ENCODE measurements at places on chromosomes 6 and 20.

DNA sequence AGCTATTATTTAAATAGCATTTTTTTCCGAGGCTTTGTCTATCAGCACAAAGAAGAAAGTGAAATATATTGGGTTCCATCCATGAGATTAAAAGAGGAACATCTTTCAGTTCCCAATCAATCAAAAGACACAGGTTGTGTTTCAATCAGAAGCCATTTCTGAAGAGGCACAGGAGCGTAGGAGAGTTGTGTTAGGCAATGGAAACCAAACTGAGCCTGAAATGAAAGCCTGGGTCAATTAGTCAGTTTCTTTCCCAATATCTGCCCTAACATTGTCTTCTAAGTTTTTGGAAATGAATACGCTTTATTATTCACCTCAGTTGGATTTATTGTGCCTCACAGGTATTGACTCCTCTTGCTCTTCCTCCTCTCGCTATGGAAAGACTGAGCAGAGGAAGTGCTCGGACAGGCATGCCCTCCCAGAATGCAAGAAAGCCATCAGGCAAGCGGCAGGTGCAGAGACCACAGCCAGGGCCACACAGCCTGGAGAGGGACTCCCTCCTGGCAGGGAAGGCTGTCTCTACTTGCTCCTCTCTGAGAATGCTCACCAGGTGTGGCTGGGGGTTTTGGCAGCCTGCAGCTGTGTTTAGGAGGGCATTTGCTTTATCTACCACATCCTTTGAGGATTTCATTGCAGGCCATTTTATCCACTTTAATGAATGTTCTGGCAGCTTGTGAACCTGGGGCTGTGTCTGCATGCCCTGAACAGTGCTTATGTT lies 100.8 kb upstream of the NEDD9 start:
- no peak for DNase-seq

DNA sequence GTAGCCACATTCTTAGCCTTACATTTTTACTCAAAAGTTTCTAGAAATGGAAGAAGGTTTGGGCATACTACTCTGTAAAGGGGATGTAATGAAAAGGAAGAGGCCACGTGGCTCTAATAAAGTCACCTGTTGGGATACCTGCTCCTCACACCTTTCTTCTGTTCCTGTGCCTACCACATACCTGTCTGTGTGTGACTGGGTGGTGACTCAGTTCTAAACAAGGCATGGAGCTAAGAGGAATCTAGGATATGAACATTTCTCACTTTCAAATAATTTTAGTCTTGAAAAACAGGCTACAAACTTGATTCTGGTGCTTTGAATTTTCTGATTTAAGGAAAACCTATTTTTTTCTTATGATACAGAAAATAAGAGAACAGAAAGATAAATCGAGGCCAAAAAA lies 363.6 kb downstream of the RFPL4B start:
- DNase-seq = no peak

DNA sequence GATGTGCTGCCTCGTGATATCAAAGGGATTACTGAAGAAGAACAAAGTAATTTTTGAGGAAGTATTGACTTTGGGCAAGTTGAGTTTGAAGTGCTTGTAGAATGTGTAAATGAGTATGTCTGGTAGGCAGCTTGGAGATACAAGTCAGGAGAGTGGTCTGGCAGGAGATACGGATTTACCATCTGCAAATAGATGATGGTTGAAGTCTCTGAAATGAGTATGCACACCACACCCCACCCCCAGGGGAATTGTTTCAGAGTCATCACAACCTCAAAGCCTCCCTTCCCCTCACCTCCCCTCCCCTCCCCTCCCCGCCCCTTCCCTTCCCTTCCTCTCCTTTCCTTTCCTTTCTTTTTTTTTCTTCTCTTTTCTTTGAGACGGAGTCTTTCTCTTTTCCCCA lies 16.4 kb upstream of the MCUR1 start:
- DNase-seq = no peak

GRCh38 chr20:35318502-35319157 lies 26.4 kb upstream of the FAM83C start:
- no peak for DNase-seq

DNA sequence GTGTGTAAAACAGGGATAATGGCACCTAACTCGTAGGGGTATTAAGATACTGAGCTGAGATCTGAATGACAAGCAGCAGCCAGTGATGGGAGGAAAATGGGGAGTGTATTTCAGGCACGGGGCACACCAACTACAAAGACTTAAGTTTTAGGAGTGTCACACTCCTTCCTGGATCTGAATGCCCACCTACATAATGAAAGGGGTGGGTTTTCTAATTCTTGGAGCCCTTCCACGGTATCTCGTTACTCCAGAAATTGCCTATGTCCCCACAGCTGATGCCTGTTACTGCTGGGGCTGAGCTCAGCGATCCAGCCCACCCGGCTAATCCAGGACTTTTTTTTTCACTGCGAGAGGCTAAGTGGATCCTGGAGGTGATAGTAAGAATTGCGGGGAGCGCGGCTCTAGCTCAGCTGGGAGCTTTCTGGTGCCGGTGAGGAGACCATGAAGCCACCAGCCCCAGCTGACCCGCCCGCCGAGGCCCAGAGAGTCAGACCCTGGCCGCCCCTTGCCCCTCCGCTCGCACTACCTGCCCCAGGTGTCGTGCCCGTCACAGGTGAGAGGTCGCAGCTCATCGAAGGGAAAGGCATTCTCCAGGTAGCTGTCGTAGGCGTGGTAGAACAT lies 727 bp downstream of the EDEM2 start:
- no peak for DNase-seq

DNA sequence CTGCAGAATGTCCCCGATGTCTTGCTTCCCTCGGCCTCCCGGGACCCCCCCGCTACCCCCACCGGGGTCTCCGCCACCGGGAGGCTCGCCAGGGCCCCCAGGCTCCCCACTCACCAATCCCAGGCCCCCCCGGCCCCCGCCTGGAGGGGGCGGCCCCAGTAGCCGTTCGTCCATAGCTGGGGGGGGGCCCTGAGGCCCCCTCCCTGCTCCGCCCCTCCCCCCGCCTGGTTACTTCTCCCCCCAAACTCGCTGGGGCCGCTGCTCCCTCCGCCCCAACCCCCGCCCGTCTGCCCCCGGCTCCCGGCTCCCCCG lies 304 bp downstream of the PBX2 start:
- DNase-seq = no peak

DNA sequence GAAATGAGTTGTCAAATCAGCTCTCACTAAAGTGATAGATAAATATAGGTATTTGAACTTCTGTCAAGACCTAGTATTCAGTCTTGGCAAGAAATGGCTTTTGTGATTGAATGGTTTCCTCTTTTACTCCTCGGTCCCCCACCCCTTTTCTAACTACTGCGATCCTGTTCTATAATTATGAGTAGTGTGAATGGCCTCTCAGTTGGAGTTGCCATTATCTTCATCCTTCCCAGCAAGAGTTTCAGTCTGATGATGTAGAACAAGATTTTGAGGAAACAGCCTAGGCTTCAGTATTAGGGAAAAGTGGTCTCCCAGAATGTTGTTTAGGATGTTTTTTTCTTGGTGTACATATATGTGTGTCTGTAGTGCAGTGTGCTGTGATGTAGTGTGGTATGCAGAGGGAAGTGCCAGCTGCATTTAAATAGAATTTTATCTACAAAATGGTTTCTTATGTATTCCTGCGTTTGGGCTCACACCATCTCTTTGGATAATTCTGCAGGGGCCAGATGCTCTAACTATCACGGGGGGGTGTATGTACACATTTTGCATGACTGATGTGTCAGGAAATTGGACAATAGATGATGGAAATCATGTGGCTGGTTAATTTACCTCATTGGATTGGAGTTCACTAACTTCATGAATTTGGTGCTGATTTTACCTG lies 180.1 kb upstream of the MMS22L start:
- no peak for DNase-seq

DNA sequence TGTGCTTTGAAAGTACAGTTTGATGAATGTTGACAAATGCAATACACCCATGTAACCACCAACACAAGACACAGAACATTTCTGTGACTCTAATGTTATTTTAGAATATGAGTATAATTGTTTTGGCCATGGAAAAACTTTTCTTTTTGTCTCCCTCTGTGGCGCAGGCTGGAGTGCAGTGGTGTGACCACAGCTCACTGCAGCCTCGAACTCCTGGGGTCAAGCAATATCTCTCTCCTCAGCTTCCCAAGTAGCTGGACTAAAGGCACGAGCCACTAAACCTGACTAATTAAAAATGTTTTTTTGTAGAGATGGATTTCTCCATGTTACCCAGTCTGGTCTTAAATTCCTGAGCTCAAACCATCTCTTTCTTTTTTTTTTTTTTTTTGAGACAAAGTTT lies 20.3 kb upstream of the BCAS4 start:
- DNase-seq = no peak

DNA sequence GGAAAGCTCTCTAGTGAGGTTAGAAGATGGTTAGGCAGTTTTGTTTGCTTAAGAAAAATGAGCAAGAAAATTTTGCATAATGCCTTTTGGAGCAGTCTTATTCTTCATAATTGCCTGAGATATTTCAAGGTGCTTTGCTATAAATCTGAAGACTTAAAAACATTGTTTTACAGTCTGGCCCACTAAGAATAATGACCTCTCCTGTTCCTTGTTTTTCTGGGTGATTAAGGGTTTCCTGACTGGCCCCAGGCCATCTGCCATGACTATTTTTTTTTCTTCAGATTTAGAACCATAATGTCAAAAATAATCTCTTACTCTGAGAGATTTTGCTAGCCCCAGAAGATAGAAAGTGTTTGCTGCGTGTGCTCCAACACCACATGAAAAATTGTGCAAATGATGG lies 72.3 kb upstream of the CENPW start:
- DNase-seq = no peak

DNA sequence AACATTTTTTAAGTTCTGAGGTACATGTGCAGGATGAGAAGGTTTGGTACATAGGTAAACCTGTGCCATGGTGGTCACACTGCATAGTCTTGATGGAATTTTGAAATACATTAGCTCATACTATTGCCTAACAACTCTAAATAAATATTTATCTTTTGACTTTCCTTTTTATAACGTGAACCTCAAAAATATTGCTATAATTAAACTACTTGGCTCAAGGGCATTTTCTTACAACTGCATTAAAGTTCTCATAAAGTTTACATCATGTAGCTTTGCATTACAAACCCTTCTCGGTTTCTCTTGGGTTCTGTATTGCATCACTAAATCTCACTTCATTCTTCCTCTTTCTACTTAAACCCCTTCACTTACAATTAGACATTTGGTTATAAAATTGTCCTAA lies 636.0 kb upstream of the PTCHD4 start:
- no peak for DNase-seq

- DNase-seq = no peak
These were observed 144.8 kb downstream of the TBC1D7 start for GRCh38 chr6:13183415-13184088.

GRCh38 chr6:24874776-24875533 lies 60.8 kb downstream of the RIPOR2 start:
- no peak for DNase-seq
